ENCODE measurements at places on chromosomes 6 and 20. TPM values are rescaled to one million over a fixed set of nuclear protein-coding genes. Genes with fewer than 3 reads are reported as not detected.

DNA sequence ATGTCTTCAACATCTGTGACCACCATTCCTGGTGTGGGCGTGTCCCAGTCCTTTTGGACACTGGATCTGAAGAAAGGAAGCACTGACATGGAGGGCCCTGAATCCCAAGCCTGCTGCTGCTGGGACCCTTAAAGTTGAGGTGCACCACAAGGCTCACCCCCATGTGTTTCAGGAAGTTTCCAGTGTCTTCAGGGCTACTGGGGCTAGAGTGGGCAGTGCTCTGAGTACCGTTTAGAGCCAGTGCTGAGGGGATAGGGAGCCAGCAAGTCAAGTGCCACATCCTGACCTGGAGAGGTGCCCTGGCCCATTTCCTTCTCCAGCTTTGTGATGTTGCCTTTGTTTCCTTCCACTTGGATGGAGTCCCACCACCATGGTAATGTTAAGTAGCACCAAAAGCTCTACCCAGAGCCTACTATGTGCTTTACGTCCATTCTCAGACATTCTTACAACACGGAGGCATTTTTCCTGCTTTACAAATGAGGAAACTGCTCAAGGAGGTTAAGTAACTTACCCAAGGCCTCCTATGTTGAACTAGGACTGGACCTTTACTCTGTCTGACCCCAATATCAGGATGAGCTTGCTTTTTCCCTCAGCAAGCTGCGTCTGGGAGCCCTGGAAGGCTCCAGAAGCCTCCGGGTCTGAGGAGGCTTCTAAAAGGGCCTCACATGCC lies 552 bp upstream of the DEF6 start:
- peaks cover 6% of the 10 kb centered on the region for H3K36me3 ChIP-seq
- no peak overlapping the region for H3K27ac ChIP-seq
- H3K27me3 ChIP-seq: no peaks in the 10 kb centered on the region
- no peak for DNase-seq

DNA sequence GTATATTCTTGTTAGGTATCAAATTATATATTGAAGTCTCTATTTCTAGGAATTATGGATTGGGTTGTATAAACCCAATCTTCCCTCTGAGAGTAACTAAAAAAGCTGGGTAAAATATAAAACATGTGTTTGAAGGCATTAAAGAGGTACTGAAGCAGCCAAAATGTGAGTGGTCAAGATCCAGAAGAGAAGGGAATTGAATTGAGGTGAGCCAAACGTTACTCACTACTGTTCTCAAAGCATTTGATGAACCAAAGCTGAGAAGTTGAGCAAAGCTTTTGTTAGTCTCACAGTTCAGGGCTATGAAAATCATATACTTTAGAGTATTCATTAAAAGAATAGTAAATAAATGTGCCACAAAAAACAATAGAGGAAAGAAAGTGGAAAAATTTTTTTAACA lies 365.8 kb downstream of the BCKDHB start:
- no peaks in the 10 kb centered on the region for H3K36me3 ChIP-seq
- no peak for DNase-seq
- H3K4me1 ChIP-seq: no peaks in the 10 kb centered on the region
- no peaks in the 10 kb centered on the region for H3K27me3 ChIP-seq

DNA sequence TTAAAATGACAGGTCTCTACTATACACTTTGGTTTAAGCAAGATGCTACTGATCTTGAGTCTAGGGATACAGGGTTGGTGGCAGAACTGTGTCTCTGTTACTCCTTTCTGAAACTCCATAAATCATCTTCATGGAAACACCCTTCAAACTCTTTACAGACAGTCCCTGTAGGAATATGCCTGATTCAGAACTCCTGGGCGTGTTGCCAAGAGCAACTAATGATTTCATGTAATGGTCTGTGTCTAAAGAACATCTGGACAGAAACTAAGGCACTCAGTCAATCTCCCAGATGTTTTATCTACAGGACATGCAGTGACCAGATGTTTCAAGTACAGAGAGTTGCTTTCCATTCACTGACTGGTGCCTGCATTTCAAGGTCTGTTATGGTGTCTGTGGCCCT lies 464.4 kb upstream of the CHD6 start:
- H3K27me3 ChIP-seq: no peaks in the 10 kb centered on the region
- no peak overlapping the region for H3K4me3 ChIP-seq
- H3K36me3 ChIP-seq: no peaks in the 10 kb centered on the region

Gene SLC22A3
- 0.26 TPM for total RNA-seq

Gene COL20A1
- not detected for total RNA-seq

Gene GRM1
- total RNA-seq: 0.17 TPM

Gene HLA-DQB1
- total RNA-seq: not detected

Gene MAFB
- 7.7 TPM for total RNA-seq

Gene NRSN1
- total RNA-seq: not detected

Data from fibroblast of lung (primary cell).